GM06990 (cell line): ENCODE measurements at places on chromosomes 2 and 18.

GRCh38 chr2:67516899-67517530 lies 119.9 kb downstream of the ETAA1 start:
- DNase-seq: no peak

DNA sequence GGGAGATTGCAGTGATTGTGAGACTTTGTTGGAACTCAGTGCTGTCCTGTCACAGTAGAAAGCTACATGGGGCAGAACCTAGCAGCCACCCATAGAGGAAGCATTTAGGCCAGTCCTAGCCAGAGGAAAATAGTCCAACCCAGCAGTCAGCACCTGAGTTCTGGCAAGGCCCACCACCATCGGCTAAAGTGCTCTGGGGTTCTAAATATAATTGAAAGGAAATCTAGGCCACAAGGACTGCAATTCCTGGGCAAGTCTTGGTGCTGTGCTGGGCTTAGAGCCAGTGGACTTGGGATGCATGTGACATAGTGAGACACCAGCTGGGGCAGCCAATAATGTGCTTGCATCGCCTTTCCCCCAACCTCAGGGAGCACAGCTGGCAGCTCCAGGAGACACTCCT lies 28.9 kb upstream of the ACTR2 start:
- DNase-seq: no peak

- DNase-seq: no peak
These were observed 103.0 kb downstream of the BMPR2 start for GRCh38 chr2:202479090-202479489.

DNA sequence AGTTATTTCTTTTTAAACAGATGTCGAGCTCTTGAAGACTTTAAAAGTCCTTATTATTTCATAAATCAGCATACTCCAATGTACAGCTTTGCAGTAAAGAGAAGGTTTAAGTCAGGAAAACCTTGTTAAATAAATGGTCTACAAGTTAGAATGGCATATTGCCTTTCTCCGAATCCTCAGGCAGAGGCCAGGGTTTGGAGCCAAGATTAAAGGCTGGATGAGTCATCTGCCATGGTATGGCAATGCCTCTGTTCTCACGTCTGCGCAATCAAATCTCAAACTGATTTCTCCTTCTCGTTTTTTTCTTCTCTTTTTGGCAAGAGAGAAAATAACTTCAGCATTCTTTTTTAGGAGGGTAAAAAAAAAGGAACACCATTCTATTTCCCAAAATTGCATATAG lies 5.6 kb upstream of the KCNJ3 start:
- no peak for DNase-seq

GRCh38 chr2:139077099-139077737 lies 297.0 kb upstream of the NXPH2 start:
- DNase-seq: no peak

DNA sequence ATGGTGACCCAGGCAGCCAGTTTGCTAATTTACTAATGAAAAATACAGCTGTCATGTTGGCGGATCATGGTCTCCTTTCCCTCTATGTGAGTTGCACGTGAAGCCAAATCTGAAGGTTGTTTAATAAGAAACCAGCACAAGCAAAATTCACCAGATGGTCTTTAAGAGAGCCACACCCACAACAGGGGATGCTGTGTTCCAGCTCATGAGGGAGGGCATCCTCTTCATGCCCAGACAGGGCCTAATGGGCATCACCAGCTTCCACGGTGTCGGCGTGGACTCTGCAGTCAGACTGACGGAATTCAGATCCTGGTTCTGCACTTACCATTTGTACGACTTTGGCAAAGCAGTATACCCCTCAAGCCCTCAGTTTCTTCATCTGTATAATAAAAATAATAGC lies 39.9 kb downstream of the TMEM247 start:
- DNase-seq: no peak

- no peak for DNase-seq
These were observed 4.6 kb upstream of the MLPH start for GRCh38 chr2:237482485-237482884.

DNA sequence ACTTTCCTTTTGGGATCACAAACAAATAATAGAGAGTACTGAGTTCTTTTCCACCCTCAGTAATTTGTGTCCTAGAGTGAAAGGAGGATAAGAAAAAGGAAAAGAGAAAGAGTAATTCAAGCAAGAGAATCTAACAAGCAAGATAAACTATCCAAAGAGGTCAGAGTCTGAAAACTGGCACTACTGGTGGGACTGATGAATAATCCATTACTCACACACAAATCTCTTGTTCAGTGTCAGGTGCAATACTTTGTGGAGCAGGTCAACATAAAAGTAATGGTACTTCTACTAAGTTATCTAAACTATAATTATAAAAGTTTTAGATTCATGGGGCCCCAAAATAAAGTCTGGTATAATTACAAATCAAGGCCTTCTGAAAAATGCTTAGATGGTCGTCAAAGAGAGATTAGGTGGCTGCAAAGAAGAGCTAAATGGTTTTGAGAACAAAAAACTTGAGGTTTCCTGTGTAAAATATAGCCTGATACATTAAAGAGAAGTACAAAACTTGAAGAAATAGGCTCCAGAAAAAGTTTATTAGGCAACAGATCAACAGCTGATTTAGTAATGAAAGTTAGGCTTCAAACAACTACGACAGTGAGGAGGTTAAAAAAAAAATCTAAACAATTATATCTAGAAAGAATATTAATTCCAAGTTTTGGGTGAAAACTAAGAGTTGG lies 109.4 kb downstream of the BAZ2B start:
- DNase-seq: no peak

GRCh38 chr2:43475922-43476321 lies 119.9 kb downstream of the THADA start:
- no peak for DNase-seq

DNA sequence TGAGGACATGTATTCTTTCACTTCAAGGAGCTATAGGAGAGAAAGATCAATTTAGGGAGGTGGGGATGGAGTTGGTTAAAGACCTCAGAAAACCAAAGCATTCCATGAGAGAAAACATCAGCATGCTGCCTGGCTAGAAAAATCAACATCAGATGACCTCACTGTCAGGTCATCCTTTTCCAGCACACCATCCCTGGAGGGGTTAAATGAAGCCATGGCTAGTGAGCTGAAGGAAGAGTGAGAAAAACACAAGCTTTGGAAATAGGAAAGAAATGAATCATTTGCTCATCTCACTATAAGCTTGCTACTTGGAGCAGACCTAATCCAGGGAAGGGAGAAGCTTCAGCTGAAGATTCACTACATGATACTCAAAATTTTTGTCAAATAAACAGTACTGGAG lies 109.5 kb upstream of the ITGB6 start:
- no peak for DNase-seq

- no peak for DNase-seq
These were observed 73.4 kb upstream of the ATL2 start for GRCh38 chr2:38450509-38450908.

DNA sequence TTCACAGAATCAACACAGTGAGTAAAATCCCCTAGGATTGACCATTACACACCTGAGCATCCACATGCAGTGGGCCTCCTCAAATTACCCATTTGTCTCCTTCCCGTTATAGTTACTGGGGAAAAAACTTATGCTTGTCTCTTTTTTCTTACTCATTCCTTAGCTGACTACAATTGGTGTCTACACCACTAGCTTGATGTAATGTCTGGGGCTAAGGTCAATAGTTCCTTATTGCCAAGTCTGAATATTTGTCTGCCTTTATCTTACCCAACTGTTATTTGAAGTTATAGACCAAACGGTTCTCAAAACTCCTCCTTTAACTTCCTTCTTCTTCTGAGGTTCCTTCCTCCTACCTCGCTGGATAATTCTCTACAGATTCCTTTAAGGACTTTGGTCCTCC lies 41.9 kb upstream of the TMEM17 start:
- DNase-seq: no peak

GRCh38 chr2:55109219-55109891 lies 59.1 kb upstream of the RTN4 start:
- DNase-seq: no peak

DNA sequence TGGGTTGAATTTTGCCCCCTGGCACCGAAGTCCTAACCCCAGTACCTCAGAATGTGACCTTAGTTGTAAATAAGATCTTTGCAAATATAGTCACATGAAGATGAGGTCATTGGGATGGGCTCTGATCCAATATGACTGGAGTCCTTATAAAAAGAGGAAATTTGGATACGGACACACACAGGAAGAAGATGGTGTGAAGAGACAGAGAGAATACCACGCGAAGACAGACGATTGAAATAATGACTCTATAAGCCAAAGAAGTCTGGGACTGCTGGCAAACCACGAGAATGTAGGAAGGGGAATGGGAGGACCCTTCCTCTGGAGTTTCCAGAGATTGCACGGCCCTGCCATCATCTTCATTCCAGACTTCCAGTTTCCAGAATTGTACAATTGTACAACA lies 98.6 kb downstream of the CPO start:
- DNase-seq: no peak

- no peak for DNase-seq
These were observed 339.2 kb upstream of the HNRNPA3 start for GRCh38 chr2:176873403-176873802.

- no peak for DNase-seq
These were observed 5.3 kb downstream of the CERS6 start for GRCh38 chr2:168461178-168461941.

GRCh38 chr2:66839551-66840320 lies 404.8 kb downstream of the MEIS1 start:
- no peak for DNase-seq

GRCh38 chr2:219118504-219118903 lies 42.1 kb downstream of the NHEJ1 start:
- DNase-seq: no peak

DNA sequence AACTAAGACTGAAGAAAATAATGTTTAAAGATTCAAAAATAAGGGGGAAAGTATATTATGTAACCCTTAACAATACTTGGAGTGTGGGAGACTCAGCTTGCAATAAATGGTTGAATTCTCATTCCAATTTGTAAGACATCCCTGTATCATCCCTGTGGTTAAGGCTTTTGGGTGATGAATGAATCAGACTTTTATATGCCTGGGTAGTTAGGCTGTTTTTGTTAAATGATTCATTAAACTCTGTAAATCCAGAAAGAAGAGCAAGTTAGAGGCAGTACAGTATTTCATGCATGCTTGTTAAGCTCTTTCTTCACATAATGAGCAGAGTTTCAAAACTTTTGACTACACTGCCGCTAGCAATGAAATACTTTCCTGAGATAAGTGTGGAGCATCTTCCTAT lies 948.8 kb downstream of the SOCS6 start:
- DNase-seq: no peak

- no peak for DNase-seq
These were observed 193.1 kb downstream of the SMAD2 start for GRCh38 chr18:47737198-47737830.

DNA sequence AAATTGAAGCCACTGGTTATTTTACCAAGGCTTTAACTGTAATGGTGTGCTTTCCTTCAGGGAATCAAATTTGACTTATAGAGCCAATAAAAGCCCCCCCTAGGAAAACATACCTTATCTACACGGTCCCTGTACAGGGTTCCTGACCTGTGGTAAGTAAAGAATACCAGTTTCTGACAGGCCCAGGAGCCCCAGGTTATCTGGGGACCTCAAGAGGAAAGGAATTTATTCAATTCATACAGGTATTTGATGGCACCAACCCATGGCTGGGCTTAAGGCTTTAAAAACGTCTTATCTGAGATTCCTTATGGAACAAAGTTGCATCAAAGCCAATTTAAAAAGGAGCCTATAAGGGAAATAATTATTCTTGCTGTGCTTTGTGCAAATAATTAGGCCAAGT lies 7.0 kb upstream of the RPIA start:
- no peak for DNase-seq

- DNase-seq: no peak
These were observed 72.8 kb downstream of the KCNF1 start for GRCh38 chr2:10984418-10985135.

- DNase-seq: no peak
These were observed 20.6 kb downstream of the SMAD7 start for GRCh38 chr18:48929941-48930713.

DNA sequence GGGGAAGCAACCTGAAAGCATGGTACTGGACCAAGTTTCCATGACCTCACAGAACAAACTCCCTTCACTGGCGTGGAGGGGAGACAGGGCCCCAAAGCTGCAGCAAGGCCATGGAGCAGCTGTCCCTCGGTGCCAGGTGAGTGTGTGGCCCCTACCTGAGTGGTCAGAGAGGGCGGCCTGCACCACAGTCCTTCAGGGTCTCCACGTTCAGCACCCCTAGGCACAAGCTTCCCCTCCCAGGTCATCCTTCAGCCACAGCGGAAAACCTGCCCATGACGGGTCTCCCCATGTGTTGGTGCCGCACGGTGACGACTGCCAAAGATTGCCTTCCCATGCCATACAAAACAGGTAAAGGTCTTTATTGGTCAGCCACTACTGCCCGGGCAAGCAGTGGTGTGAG lies 201.6 kb downstream of the MGAT5 start:
- no peak for DNase-seq

DNA sequence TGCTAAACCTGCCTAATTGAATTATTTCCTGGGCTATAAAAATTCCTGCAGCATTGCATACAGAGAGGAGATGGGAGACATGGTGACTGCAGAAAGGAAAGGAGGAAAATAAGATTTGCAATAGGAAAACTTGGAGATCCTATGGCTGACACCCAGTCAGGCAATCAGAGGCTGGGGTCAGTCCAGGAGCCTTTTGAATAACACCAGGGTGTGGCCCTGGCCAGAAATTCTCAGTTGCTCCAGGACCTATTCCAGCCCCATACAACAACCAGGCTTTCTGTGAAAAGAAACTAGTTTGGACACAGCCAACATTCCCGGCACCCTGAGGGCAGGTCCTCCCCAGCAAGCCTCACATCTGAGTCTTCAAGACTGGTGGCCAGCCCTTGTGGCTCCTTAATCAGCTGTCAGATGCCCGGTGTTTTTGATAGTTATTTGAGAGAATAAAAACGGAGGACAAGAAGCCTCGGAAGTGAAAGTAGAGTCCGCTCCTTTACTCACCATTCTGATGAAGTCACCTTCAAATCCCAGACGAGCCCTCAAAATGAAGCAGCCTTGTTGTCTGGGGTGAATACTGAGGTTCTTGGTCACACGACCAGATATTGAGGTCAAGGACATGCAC lies 31.1 kb upstream of the GMCL1 start:
- no peak for DNase-seq

GRCh38 chr2:77007686-77008085 lies 514.5 kb downstream of the LRRTM4 start:
- no peak for DNase-seq

DNA sequence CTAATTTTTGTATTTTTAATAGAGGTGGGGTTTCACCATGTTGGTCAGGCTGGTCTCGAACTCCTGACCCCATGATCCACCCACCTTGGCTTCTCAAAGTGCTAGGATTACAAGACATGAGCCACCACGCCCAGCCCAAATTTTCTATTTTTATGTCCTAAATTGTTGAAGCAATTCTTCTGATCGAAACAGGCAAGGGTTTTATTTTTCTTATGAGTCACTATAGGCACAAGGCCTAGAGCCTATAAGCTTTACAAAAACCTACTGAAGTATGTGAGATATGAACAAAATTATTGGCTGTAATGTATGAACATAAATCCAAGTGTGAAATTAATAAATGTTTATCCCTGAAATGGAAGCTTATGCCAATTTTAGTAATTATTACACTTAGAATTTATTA lies 464.2 kb upstream of the NRP2 start:
- no peak for DNase-seq
